ENCODE measurements at places on chromosomes 2 and 18.
A peak's percentile ranks its signal among the peaks of the same experiment; 100 is the strongest.

DNA sequence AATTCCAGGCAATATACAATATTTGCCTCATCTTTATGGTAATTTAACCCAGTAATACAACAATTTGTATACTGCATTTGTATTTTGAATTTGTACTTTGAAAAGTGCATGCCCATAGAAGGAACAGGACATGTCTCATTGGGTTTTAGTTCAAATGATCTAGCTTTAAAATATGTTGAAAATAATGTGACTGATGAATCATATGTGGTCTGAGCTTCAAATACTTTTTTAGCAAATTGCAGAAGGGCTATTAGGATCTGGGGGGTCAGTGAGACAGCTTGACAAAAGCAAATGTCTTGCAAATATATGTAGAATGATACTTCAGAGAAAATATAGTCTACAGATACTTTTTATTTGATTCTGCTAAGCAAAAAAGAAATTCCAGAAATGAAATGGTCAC, 248.9 kb downstream of the DCC start:
- DNase-seq = no peak

- DNase-seq = peak; percentile 61
Measured at GRCh38 chr2:219285894-219286425, 6.8 kb downstream of the DNAJB2 start.

DNA sequence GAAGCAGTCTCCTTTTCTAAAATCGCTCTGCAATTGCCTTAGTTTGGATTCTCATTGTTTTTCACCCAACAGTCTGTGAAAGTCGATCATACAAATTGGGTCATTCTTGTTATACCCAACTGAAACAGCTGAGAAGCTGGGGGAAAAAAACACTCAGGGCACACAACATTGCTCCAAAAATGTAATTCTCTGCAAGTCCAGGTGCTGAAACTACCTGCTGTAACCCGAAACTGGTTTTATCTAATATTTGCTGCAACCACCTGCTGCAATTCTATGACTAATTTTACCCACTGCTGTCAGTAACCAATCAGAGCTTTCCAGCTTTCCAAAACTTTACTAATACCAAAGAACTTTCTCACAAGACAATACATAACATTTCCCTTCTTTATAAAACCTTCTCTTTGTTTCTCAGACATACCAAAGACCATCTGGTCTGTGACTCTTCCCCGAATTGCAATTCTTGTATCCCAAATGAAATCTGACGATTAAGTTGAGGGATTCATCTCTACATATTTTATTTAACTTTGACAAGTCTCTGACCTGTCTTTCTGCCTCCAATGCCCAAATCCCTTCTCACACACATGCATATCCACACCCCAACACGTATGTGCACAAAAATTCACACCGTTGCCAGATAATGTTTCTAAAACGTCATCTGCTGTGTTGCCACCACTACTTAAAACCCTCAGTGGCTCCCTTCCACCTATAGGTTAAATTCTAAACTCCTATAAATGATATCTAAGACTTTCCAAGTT, 198.3 kb downstream of the PIEZO2 start:
- no peak for DNase-seq

- DNase-seq = no peak
Measured at GRCh38 chr2:9772999-9773902, 70.0 kb upstream of the TAF1B start.

GRCh38 chr18:20971886-20972267, 139.7 kb downstream of the ROCK1 start:
- DNase-seq = no peak

DNA sequence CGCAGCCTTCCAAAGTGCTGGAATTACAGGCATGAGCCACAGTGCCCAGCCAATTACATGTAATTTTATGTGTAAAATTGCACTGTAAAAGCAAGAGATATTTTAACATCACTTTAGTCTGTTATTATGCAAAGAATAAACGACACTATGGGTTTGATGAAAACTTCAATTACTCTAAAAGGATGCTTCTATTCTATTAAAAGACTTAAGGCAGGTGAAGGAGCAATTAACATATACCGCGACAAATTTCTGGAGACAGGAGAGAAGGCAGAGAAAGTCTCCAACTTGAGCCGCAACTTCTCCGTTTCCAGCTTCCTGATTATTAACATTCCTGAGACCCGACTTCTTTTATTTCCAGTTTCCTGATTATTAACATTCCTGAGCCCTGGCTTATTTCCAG, 53.7 kb downstream of the FAM210A start:
- no peak for DNase-seq

DNA sequence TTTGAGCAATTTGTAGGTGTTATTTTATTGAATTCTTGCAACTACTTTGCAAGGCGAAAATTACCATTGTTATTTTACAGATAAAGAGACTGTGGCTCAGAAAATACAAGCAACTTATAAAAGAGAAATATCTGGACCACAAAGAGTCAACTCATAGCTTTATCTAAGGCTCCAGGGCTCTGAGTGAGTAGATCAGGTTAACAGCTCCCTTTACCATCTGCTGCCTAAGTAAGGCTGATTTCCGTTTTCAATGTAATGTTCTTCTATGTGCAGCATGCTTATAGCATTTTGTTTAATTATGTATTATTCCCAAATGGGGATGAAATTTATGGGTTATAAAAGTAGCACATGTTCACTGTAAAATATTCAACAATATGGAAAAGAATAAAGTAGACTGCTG, 299.1 kb upstream of the TNP1 start:
- DNase-seq = no peak

DNA sequence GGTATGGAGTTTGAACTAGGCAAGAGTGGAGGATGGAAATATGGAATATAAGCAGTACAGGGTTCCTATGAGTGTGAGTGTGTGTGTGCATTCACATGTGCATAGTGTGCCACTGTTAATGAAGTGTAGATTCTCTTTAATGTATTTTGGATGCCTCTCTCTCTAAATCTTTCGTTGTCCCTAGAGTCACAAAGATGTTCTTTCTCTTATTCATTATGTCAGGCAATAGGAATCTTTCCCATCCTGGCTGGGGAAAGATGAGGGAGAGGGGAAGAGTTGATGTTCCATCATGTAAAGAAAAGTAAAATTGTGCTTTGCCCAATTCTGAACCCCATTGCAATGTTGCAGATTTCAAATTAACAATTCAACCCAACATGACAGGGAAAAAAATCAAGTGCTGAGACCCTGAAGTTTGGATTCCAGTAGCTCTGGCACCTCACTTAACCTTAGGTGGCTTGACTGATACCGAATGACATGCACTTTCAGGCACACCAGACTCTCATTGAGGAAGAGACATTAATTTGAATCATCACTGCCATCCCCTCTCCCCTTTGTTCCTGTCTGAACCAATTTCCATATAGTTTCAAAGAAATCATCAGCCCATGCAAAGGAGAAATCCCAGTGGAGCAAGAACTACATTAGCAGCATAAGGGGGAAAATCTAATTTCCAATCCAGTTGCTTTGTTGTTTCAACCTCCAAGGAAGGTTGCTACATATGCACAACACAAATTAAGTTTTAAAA, 28.0 kb downstream of the KLF7 start:
- no peak for DNase-seq

DNA sequence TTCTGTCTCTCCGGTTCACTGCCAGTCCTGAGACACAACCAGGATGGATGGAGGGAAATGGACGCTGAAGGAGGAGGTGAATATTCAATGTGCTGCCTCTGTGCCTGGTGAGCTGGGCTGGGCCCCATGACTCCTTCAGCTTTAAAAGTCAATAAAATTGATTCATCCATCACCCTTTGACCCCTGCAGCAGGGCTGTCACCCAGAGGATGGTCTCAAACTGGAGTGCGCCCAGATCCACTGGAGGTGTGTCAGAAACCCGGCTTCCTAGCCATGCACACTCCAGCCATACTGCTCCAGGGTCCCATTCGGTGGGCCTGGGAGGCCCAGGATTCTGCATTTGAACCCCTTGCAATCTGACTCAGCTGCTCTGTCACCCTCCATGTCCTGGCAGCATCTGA, 94.1 kb upstream of the BOD1L2 start:
- no peak for DNase-seq

DNA sequence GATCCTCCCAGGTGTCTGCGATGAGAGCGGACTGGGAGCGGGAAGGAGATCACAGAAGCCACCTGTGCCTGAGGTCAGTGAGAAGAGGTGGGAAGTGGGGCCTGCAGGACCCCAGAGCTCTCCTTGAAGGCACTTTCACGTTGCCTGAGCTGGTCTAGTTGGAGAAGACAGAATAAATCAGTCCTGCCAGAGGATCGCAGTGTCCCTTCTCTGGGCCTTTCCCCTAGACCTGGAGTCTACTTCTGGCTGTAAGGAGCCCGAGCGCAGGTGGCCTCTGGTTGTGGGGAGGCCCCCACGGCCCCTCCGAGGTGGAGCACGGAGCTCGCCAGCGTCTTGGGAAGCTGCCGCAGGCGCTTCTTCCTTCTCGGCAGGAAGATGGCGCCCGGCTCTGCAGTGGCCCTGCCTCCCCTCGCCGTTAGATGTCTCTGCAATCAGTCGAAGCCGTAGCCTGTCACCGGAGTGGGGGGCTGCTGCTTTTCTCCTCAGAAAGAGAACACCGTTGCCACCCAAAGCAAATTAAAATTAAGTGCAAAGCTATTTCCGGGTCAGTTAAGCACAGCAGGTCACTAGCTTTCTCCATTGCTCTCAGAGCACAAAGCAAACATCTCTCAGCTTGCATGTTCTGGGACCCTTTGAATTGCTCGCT, 212.0 kb upstream of the MYT1L start:
- no peak for DNase-seq

GRCh38 chr2:128817171-128817570, 498.5 kb upstream of the HS6ST1 start:
- no peak for DNase-seq

DNA sequence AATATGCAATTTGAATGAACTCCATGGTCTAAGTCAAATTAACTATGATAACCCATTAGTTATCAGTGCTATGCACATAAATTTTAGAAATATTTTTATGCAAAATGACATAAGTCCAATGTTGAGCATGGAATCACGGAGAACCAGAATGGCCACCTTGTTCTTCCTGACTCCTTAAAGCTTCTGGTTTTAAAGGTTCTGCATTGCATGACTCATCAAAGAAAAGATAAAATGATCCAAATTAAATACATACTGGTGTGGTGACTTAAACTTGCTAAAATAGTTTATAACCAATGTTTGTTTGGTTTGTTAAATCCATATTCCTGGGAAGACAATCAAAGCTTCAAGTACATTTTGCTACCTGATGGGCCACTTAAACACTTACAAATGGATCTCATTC, 1146.9 kb upstream of the NRXN1 start:
- no peak for DNase-seq

DNA sequence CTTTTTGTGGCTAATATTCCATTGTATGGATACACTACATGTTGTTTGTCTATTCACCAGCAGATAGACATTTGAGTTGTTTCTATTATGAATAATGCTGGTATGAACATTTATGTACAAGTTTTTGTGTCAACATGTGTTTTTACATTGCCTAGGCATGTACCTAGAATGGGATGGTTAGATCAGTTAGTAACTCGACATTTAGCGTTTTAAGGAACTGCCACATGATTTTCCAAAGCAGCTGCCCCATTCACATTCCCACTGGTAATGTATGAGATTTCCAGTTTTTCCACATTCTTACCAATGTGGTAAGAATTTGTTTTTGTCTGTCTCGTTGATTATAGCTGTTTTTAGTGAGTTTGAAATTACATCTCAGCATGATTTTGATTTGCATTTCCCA, 112.8 kb downstream of the FHOD3 start:
- no peak for DNase-seq

DNA sequence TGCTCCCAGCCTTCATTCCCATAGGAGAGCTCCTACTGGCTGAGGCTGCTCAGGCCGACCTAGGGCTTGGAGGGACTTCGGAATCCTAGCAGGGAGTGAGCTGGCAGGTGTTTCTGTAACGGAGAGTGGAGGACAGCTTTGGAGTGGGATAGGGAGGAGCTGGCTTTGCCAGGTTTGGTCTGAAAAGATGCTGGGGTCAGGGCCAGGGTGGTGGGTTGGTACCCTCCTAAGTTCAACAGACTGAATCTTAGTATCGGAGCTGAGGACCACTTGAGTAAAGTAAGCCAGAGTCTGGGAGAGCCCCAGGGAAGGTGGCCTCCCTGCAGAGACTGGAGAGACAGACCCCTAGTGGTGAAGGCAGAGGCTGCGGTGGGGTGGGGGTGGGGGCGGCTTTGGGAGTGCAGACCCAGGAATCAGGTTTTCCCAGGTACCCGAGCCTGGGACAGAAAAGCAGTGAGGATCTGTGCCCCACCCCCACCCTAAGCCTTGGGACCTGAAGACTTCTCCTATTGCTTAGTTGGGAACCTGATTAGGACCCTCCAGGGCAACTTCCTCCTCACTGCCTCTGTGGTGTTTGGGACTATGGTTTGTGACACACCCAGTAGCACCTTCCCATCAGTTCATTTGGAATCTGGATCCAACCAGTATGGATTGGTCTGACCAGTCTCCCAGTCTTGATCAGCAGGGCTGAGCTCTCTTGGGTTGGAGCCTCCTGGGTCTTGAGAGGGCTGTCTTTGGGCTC, 3.0 kb downstream of the CNNM4 start:
- DNase-seq = no peak

- no peak for DNase-seq
Measured at GRCh38 chr18:71846716-71847115, 697.4 kb downstream of the CBLN2 start.

DNA sequence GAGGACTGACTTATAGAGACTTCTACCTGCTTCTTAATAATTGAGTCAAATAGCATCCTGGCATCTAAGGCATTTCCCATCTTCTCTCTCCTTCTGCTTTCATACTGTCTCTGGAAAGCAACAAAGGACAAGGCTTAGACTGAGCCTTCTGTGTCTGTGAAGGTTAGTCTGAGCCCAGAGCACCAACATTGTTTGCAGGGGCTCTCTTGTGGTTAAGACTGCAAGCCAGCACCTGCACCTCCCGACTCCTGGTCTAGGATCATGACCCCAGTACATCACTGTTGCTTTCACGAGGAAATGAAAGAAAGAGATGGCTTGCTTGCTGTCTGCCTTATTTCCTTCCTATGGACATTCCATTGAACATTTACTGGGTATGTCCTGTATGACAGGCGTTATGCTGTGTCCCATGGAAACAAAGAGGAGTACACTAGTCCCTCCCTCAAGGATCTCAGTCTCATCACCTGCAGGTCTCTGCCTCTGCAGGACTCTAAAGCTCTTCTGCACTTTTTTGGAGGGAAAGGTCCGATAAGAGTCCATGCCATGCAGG, 315.8 kb upstream of the EPAS1 start:
- DNase-seq = no peak

DNA sequence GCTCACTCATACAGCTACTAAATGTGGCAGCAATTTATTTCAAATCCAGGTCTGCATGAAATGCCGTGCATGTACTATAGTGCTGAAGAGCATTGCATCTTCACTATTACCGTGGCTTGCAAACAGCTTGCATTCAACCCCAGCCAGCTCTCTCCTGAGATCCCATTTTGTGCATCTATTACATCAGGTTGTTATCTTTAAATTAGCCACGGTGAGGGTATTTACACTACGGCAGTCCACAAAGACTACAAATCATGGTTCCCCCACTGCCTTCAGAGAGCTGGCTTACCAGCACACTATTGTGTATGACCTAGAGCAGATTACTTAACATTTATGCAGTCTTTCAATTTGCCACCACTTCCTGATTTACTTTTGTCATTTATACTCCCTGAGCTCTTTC, 621.3 kb upstream of the LRATD1 start:
- DNase-seq = no peak

Measured in nucleus accumbens (tissue), 56 donors.